ENCODE measurements at places on chromosomes 11 and 22. TPM values are rescaled to one million over a fixed set of nuclear protein-coding genes. Genes with fewer than 3 reads are reported as not detected.

The TEX54 gene
- polyA plus RNA-seq, result 2.2 TPM

DNA sequence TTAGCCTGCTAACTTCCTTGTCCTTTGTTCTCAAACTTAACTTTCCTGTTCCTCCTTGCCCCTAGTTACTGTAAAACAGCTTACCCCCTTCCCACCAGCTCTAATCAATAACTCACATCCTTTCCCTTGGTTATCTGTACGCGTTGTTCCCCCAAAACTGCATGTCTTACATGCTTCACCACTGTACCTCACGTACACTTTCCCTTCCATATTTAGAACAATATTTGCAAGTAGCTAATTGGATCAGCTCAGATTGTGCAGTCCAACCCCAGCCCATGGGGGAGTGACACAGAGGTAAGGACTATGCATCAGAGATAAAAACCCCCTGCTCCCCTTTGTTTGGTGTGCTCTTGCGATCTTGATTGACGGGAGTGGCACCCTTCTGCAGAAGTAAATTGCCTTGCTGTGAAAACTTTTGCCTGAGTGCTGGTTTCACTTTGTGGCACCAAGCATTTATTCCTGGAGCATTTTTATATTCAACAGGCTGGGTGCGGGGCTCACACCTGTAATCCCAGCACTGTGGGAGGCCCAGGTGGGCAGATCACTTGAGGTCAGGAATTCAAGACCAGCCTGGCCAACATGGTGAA, 30.9 kb downstream of the MIF start:
- no peak overlapping the region for H3K27ac ChIP-seq
- no peaks in the 10 kb centered on the region for H3K4me1 ChIP-seq
- no peak for DNase-seq
- no peaks in the 10 kb centered on the region for H3K27me3 ChIP-seq
- no peak overlapping the region for H3K4me3 ChIP-seq

- no peak within 1 kb of the TSS for H3K4me3 ChIP-seq
- no peaks in the 10 kb centered on the region for H3K4me1 ChIP-seq
- no peak for DNase-seq
- no peaks in the 10 kb centered on the region for H3K36me3 ChIP-seq
- no peak within 1 kb of the TSS for H3K27ac ChIP-seq
Measured at GRCh38 chr11:133845413-133845812, at the start of gene SPATA19. SPATA19 (minus strand) TSS chr11:133845513; CDS start chr11:133845446, 67 bp downstream.

The ATP6V1E1 gene
- polyA plus RNA-seq, result 124 TPM

DNA sequence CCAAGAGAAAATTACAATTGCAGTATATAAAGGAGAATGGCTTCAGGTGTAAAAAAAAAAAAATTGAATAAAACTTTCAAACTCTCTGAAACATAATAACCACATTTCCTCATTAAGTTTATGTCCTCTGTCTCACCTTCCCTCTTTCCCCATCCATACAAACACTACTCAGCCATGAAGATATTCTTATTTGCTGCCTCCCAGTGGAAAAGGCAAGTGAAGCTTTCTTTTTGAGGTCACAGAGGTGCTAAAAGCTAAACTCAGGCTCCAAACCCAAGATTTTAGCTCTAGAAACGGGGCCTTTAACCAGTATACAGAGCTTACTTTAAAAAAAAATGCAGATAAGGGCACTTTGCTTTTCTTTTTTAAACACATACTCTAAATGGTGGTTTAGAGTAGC, 1568.5 kb downstream of the FAM181B start:
- no peaks in the 10 kb centered on the region for H3K36me3 ChIP-seq
- H3K4me1 ChIP-seq, result no peaks in the 10 kb centered on the region
- H3K27me3 ChIP-seq, result no peaks in the 10 kb centered on the region
- no peak overlapping the region for H3K4me3 ChIP-seq

Measured in CD4-positive, CD25-positive, alpha-beta regulatory T cell (primary cell).